Cerebellar cortex (tissue), 1 donor: ENCODE measurements at places on chromosomes 12 and 14.

DNA sequence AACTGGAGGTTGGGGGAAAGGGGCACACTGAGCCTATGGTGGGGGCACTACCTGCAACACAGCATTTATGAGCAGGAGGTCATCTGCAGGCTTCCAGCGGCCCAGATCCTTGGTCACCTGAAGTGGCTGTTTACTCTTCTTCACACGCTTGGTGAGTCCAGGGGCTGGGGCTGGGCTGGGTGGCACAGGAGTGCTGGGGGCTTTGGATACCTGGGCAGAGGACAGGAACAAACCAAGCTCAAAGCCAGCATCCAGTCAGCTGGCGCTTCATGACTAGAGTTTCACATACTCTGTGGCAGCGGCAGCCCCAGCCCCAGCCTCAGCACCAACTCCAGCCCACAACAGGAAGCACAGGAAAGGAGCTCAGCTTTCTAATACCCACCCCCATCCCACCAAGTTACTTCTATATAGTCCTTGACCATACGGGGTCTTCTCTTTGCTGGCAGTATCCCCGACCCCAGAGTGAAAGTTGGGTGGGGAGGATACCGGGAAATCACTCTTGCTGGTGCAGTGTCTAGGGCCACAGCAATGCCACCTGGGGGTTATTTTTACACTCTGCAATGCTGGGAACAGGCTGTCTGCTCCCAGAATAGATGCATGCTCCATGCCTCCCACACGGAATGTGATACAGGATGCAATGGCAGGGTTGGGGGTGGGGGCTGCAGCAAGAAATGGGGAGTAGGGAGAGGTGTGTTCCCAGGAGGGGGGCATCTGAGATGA is 3.1 kb downstream of the MCRS1 start:
- no peak for DNase-seq

- no peak for DNase-seq
Observed at GRCh38 chr12:123083661-123084571, 67.0 kb downstream of the PITPNM2 start.

DNA sequence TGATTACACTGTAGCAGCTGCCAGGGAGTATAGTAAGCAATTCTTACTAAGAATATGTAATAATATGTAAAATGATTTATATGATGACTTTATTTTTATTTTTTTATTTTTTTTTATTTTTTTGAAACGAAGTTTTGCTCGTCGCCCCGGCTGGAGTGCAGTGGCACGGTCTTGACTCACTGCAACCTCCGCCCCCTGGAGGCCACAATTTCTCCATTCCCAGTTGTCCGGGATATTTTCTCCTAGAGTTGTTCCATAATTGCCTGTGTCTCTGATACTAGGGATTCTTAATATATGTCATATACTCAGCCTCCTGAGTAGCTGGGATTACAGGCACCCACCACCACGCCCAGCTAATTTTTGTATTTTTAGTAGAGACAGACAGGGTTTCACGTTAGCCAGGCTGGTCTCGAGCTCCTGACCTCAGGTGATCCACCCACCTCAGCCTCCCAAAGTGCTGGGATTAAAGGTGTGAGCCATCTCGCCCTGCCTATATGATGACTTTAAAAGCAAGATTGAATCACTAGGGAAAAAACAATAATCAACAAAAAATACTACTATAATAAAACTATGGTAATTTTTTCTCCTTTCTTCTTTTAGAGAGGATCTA is 12.2 kb upstream of the ITPR2 start:
- peak; percentile 45 for DNase-seq

- DNase-seq = no peak
Observed at GRCh38 chr14:31992011-31992447, 85.1 kb upstream of the ARHGAP5 start.

DNA sequence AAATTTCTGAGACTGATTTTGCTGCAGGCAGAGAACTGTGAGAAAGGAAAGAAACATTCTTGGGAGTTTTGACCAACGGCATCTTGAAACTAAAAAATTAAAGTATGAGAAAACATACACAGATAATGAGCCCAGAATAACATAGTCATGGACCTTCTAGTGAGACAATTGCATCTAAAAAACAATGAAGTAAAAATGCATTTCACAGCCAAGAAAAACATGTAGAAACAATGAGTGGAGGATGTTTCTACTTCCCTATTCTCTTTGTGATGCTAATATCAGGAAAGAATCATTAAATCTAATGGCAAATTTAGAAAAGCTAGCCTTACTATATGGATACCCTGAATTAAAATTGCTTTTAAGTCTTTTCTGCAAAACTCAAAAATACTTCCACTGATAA is 12.2 kb upstream of the PLEKHG7 start:
- DNase-seq = no peak

DNA sequence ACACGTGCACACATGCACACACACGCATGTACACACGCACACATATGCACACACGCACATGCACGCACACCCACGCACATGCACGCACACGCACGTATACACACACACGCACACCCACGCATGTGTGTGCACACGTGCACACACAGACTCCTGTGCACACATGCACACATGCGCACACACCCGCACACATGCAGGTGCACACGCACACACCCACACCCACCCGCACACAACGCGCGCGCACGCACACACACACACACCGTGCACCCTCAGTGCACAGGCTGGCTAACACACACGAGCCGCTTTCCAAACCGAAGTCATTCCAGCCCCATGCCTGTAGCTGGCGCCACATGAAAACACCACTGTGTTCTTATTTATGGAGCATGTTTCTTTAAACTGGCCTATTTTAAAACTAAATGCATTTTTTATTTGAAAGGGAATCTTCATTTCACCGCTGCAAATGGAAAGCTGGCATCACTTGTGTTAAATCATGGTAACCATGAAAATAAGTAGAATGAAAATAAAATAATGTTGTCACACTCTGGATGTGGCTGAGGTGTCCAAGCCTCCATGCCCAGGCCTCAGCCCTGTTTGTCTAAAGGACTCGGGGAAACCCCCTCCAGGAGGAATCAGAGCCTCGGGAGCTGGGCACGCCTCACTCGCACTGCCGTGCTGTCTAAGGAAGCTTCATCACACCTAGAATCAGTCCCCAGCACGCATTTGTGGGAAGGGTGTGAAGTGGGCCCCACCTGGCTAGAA is 45.1 kb downstream of the GALNT9 start:
- DNase-seq = peak; percentile 79

- DNase-seq = no peak
Observed at GRCh38 chr14:89401761-89402160, 15.3 kb downstream of the FOXN3 start.

GRCh38 chr12:104691721-104692556 is 235.2 kb downstream of the CHST11 start:
- peak; percentile 24 for DNase-seq

DNA sequence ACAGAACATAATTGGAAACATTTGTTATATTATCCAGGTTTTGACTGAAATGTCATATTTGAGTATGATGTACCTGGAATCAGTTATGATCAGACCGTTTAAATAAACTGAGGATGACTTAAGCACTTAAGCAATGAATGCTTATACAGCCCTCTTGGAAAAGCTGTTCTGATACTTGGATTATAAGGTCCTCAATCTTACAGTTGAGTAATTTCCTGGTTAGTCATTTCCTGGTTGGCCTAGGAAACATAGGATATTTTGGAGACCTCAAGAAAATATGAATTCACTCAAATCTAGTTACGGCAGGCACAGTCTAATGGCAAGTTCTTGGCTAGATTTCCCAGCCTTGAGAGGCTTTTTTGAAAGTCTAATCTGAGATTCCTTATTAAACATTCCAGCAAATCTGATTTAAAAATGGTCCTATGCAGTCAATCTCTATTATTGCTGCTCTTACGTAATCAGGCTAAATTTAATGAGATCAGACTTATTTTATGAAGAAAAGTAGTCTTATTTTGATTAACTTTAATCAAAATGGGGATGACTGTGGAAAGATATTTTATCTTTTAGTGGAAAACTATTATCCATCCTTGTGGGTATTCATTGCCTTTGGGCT is 447.2 kb downstream of the SNAPC1 start:
- DNase-seq = no peak
